HFFc6 (cell line): ENCODE measurements at places on chromosomes 3 and 15. TPM values are rescaled to one million over a fixed set of nuclear protein-coding genes. Genes with fewer than 3 reads are reported as not detected.
A peak's percentile ranks its signal among the peaks of the same experiment; 100 is the strongest.

Gene SEMA3G
- not detected in 3 replicates for total RNA-seq

Gene GPR87
- not detected in 2 replicates for total RNA-seq

Gene TMC3
- total RNA-seq = not detected in 3 replicates

Gene EPHB3
- 3.1 to 6.1 TPM (median 5.6 TPM) in 3 replicates for total RNA-seq

Gene SPTBN5
- 0.30 to 0.36 TPM (median 0.33 TPM) in 3 replicates for total RNA-seq

Gene RBP2
- not detected in 2 replicates for total RNA-seq

Gene CADPS
- not detected in 3 replicates for total RNA-seq

Gene P2RY12
- not detected in 3 replicates for total RNA-seq

Gene CIB2
- 0.76 to 1.6 TPM (median 1.4 TPM) in 3 replicates for total RNA-seq

Gene ACOX2
- total RNA-seq = 8.8 to 17.0 TPM (median 13.6 TPM) in 3 replicates

DNA sequence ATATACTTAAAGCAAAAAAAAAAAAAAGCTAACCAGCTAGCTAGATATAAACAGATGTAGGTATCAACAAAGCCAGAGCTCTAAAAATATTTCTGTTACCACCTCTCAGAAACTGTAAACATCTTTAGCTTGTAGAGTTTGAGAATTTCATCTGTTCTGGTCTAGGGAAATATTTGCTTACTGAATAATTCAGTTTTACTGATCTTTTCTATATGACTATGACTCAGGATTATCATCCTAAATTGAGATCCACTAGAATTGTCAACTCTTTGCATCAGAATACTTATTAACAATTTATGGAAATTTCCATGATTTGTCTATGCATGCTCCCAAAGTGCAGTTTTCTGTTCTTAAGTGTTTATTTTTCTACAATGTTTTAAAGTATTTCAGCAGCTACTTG lies 517.3 kb downstream of the DIPK2A start:
- no peak overlapping the region for H3K4me3 ChIP-seq
- H3K36me3 ChIP-seq = no peaks in the 10 kb centered on the region
- no peak for DNase-seq

- H3K36me3 ChIP-seq = no peaks in the 10 kb centered on the region
- no peak overlapping the region for H3K4me3 ChIP-seq
- no peak for DNase-seq
- no peak overlapping the region for H3K27ac ChIP-seq
- peaks cover 19% of the 10 kb centered on the region for H3K27me3 ChIP-seq
- no peaks in the 10 kb centered on the region for H3K4me1 ChIP-seq
Measured at GRCh38 chr3:10833855-10834414, 17.9 kb downstream of the SLC6A11 start.

- no peaks in the 10 kb centered on the region for H3K36me3 ChIP-seq
- no peak overlapping the region for H3K27ac ChIP-seq
- no peak for DNase-seq
- no peak overlapping the region for H3K4me3 ChIP-seq
- H3K27me3 ChIP-seq = peaks cover 4% of the 10 kb centered on the region
Measured at GRCh38 chr3:130850044-130850797, 43.7 kb upstream of the ATP2C1 start.

- no peak for DNase-seq
- H3K36me3 ChIP-seq = peaks cover 20% of the 10 kb centered on the region
- H3K27me3 ChIP-seq = peaks cover 40% of the 10 kb centered on the region
Measured at GRCh38 chr15:70337277-70338186, 239.8 kb upstream of the TLE3 start.

- peaks cover 12% of the 10 kb centered on the region; the same call in 1 of the 2 replicates for H3K36me3 ChIP-seq
- H3K27me3 ChIP-seq = no peaks in the 10 kb centered on the region; the same call in 1 of the 2 replicates
- peaks cover 64% of the 10 kb centered on the region for H3K4me1 ChIP-seq
- H3K27ac ChIP-seq = peak overlapping the region; percentile 92
- DNase-seq = peak; percentile 57
- H3K4me3 ChIP-seq = peak overlapping the region; percentile 89
Measured at GRCh38 chr3:27632431-27633223, 89.5 kb downstream of the EOMES start.

DNA sequence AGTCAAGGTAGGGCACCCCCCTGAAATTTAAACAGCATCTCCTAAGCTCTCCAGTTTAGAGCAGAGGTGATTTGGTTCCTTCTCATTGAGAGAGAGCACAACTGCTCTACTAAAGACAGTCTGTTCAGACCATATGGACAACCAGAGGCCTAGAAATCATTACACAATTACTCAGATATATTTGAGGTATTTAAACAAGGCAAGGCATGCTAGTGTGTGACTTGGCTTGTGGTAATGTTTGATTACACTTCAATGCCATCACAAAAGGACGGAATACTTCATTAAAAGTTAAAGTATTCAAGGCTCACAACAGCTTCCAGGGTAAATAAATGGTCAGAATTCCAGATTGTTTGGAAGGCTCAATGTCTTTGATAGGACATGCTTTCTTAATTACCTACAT lies 110.2 kb downstream of the LRTM1 start:
- H3K4me3 ChIP-seq = no peak overlapping the region
- H3K27ac ChIP-seq = no peak overlapping the region
- peak; percentile 6 for DNase-seq
- no peaks in the 10 kb centered on the region for H3K36me3 ChIP-seq
- H3K27me3 ChIP-seq = peaks cover 7% of the 10 kb centered on the region
- no peaks in the 10 kb centered on the region for H3K4me1 ChIP-seq

DNA sequence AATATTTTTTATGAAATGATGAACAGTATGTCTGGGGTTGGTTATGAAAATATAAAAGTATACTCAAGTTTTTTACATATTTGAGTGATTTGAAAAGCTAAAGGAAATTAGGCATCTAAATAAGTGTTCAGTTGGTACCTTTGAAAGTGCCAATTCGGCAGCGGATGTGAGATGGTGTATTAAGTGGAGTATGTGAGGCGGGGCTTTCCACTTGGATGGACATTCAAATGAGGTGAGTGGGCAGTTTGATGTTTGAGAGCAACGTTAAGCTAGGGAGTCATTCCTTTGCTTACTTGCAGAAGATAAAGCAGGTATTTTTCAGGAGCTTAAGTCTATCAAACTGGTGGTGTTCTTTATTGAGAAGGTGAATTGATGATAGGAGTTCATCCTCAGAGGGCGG lies 189.0 kb upstream of the GOLIM4 start:
- no peaks in the 10 kb centered on the region for H3K27me3 ChIP-seq
- no peak for DNase-seq
- H3K27ac ChIP-seq = no peak overlapping the region
- no peaks in the 10 kb centered on the region for H3K36me3 ChIP-seq
- H3K4me3 ChIP-seq = no peak overlapping the region
- no peaks in the 10 kb centered on the region for H3K4me1 ChIP-seq

DNA sequence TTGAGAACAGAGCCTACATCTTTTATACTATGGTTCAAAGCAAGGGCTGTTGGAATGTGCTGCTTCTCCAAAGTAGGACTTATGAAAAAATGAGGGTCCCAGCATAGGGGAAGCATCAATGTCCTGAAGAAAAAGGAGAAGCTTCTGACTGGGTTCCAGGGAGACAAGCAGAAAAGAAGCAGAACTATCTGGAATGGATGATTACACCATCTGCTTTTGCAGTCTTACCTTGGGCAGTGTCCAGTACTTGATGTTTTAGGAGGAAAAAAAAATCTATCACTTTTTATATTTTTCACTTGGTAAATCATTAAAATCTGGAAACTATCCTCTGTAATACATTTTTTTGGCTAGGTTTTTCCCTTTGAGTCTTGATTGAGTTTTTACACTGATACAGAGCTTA lies 57.9 kb upstream of the DPH6 start:
- H3K4me3 ChIP-seq = no peak overlapping the region
- DNase-seq = no peak
- H3K27ac ChIP-seq = no peak overlapping the region
- no peaks in the 10 kb centered on the region; the same call in 1 of the 2 replicates for H3K27me3 ChIP-seq
- no peaks in the 10 kb centered on the region for H3K36me3 ChIP-seq

- no peak overlapping the region for H3K4me3 ChIP-seq
- no peaks in the 10 kb centered on the region for H3K27me3 ChIP-seq
- H3K27ac ChIP-seq = no peak overlapping the region
- no peak for DNase-seq
- H3K36me3 ChIP-seq = peaks cover 17% of the 10 kb centered on the region
- H3K4me1 ChIP-seq = peaks cover 5% of the 10 kb centered on the region; the same call in 1 of the 2 replicates
Measured at GRCh38 chr3:100963041-100963440, 30.2 kb downstream of the ABI3BP start.

DNA sequence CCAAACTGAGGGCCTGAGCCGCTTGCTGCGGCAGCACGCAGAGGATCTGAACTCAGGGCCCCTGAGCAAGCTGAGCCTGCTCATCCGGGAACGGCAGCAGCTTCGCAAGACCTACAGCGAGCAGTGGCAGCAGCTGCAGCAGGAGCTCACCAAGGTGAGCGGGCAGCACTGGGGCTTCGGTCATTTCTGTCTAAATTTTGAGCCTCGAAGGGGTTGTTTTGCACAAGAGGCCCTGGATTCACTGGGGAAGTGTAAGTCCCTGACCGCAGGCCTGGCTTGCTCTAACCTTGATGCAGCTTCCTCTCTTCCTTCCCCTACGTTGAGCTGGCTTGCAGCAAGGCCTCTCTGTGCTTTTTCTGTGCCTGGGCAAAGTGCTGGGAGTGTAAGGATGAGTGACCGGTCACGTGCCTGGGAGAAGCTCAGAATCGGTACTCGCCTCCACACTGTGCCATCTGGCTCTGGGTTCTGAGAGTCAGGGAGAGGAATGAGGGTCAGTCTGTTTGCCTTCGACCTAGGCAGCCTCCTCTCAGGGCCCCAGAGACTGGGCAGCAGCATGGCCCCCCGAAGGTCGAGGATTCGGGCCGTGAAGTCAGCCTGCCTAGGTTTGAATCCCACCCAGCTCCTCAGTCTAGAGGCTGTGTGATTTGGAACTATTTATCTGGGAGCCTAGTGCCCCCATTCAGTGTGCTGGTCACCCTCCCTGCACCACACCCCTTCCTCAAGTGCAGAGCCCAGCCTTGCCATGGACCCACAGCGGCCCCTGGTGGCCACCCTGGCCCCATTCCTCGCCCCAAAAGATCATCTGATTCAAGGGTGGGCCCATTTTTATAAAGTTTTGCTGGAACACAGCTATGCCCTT lies 1.4 kb downstream of the FES start:
- no peak overlapping the region for H3K4me3 ChIP-seq
- H3K4me1 ChIP-seq = peaks cover 10% of the 10 kb centered on the region; the same call in 1 of the 2 replicates
- no peak overlapping the region for H3K27ac ChIP-seq
- DNase-seq = no peak

DNA sequence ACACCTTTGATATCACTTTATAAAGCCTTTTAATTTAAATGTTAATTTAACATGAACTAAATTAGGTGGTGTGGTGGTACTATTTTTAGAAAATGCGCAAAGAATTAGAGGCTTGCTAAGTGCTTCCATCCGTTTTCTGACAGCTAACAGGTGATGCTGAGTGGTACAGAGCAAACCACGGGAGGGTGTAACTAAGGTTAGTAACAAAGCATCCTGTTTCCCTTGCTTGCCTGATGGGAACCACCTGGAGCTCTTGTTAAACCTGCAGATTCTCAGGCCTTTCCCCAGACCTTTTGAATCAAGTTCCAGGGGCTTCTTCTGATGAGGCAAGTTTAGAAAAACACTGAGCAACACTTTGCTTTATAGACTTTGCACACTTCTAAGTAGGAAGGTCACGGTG lies 101.0 kb downstream of the ATG7 start:
- no peak overlapping the region for H3K4me3 ChIP-seq
- no peaks in the 10 kb centered on the region for H3K4me1 ChIP-seq
- peaks cover 8% of the 10 kb centered on the region; the same call in 1 of the 2 replicates for H3K36me3 ChIP-seq
- no peak for DNase-seq
- no peak overlapping the region for H3K27ac ChIP-seq

DNA sequence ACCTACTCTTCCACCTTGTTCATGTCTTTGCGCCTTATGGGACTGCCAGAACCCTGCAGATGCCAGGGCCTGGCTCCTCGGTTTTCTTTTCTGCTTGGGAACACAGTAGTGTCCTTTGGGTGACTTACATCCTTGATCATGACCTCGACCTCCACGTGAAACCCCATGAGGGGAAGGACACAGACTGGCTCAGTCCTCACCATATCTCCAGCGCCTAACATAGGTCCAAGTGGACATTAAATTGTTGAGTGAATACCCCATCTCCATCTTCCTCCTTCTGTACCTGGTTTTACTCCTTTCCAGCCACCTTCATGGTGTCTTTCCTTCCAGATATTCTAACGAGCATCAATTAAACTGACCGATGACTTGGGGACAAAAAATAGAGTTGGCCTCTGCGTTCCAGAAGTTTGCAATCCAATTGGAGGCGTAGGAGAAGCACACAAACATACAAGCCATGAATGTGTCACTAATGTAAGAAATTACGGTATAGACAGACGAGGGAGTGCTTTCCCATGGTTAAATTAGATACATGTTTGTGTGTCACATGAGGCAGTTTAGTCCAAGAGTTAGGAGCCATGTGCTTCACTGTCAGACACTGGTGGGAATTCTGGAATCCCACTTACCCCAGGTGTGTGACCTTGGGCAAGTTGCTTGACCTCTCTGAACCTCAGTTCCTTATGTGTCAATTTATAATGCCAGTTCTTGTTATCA lies 907 bp upstream of the HERC1 start:
- no peak for DNase-seq
- peak overlapping the region; percentile 98 for H3K4me3 ChIP-seq
- H3K27ac ChIP-seq = peak overlapping the region; percentile 97
- peaks cover 42% of the 10 kb centered on the region for H3K4me1 ChIP-seq
- H3K36me3 ChIP-seq = no peaks in the 10 kb centered on the region

- peak overlapping the region; percentile 80 for H3K27ac ChIP-seq
- no peaks in the 10 kb centered on the region; the same call in 1 of the 2 replicates for H3K27me3 ChIP-seq
- peaks cover 100% of the 10 kb centered on the region for H3K4me1 ChIP-seq
- DNase-seq = peak; percentile 77
Measured at GRCh38 chr15:74422652-74423430, 10.9 kb downstream of the SEMA7A start.

DNA sequence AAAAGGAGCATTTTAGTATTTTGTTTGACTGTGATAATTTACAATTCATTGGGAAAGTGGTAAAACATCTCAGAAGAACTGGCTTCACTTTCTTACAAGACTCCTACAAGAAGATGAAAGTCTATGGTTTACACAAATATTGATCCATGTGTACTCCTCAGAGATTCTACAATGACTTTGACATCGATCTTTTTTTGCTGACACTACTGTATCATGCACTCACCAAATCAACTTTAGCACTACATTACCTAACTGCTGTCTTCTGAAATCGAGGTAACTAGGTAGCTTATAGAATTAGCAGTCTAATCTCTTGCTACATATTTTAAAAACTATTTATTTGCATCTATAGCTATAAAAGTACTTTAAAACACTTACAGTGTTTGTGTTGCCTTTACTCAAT lies 757.6 kb downstream of the TBL1XR1 start:
- no peak for DNase-seq
- H3K4me1 ChIP-seq = peaks cover 3% of the 10 kb centered on the region; the same call in 1 of the 2 replicates
- H3K36me3 ChIP-seq = peaks cover 5% of the 10 kb centered on the region; the same call in 1 of the 2 replicates
- H3K27ac ChIP-seq = no peak overlapping the region

- no peak overlapping the region for H3K27ac ChIP-seq
- H3K4me1 ChIP-seq = peaks cover 73% of the 10 kb centered on the region
Measured at GRCh38 chr3:111721747-111722146, 126.6 kb upstream of the ZBED2 start.

- H3K36me3 ChIP-seq = no peaks in the 10 kb centered on the region
- peaks cover 8% of the 10 kb centered on the region for H3K27me3 ChIP-seq
- no peaks in the 10 kb centered on the region for H3K4me1 ChIP-seq
- H3K4me3 ChIP-seq = no peak overlapping the region
- H3K27ac ChIP-seq = no peak overlapping the region
- no peak for DNase-seq
Measured at GRCh38 chr15:31271711-31272557, 54.7 kb upstream of the KLF13 start.

- no peak overlapping the region for H3K27ac ChIP-seq
- peaks cover 11% of the 10 kb centered on the region; the same call in 1 of the 2 replicates for H3K36me3 ChIP-seq
- no peak for DNase-seq
- peaks cover 36% of the 10 kb centered on the region for H3K4me1 ChIP-seq
- no peak overlapping the region for H3K4me3 ChIP-seq
Measured at GRCh38 chr3:173589116-173589515, 191.6 kb downstream of the NLGN1 start.

- peaks cover 75% of the 10 kb centered on the region for H3K4me1 ChIP-seq
- H3K4me3 ChIP-seq = no peak overlapping the region
- DNase-seq = peak; percentile 76
- H3K27ac ChIP-seq = peak overlapping the region; percentile 57
- H3K27me3 ChIP-seq = no peaks in the 10 kb centered on the region
Measured at GRCh38 chr3:14203521-14204079, 25.0 kb downstream of the LSM3 start.
